ENCODE measurements at places on chromosomes 12 and 14.

GRCh38 chr12:68613209-68613904, 2.7 kb downstream of the RAP1B start:
- peak; percentile 37 for DNase-seq

- no peak for DNase-seq
Measured at GRCh38 chr12:4120316-4120917, 153.1 kb upstream of the CCND2 start.

DNA sequence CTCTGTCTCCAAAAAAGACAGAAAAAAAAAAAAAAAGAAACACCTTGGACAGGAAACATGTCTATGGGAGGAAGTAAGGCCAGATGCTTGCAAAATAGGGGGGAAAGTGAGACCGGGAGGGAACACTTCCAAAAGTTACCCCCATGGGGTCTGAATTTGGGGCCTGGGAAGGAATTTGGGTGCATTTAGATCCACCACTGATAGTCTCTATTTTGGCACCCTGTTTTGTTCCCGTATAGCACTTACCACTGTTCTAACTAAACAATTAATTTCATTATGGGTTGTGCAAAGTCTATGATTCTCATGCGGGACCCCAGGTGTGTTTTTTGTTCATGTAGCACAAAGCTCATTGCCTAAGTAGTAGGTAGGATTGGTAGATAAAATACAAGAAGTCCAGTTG, 1.4 kb upstream of the MLEC start:
- no peak for DNase-seq

GRCh38 chr12:75892731-75893408, 138.7 kb downstream of the PHLDA1 start:
- no peak for DNase-seq

DNA sequence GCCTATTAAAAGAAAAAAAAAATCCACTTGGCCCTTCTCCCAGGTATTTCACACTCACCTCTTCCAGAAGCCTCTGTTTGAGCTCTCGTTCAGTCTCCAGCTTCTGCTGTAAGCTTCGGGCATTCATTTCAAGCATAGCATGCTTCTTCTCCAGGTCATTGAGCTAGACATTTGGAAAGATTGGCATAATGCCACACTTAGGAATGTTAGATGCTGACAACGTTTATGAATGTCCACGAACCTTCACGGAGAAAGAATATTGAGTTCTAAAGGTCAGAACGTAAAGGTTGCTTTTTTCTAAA, 60.5 kb downstream of the PRKAB1 start:
- DNase-seq, result no peak

- no peak for DNase-seq
Measured at GRCh38 chr14:68466491-68466977, 326.3 kb downstream of the ZFP36L1 start.

DNA sequence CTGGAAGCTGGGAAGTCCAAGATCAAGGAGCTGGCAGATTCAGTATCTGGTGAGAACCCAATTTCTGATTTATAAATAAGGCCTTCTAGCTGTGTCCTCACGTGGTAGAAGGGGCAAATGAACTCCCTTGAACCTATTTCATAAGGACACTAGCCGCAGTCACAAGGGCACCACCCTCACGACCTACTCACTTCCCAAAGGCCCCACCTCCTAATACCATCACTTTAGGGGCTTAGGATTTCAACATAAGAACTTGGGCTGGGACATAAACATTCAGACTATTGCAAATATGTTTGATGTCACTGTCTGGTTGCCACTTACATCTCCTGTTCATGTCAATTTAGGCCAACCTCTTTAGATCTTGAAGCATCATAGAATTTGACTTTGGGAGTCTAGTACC, 10.8 kb upstream of the CNIH1 start:
- DNase-seq, result no peak

DNA sequence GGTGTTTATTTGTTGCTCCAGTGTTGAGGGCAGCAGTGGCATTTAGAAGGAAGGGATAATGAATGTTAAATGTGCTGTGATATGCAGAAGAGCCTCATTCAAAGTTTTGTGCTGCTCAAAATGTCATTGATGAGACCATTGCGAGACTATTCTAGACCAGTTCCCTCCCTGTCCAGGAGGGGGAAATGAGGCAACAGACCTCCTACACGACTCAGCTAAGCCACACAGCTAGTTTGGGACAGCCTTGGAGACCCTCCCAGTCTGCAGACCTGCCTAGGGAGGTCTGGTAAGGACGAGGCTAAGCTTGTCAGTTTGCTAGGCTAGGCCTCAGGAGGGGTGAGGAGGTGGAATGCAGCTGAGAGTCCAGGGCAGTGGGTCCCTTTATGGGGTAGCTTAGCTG, 116.0 kb downstream of the NRXN3 start:
- no peak for DNase-seq

DNA sequence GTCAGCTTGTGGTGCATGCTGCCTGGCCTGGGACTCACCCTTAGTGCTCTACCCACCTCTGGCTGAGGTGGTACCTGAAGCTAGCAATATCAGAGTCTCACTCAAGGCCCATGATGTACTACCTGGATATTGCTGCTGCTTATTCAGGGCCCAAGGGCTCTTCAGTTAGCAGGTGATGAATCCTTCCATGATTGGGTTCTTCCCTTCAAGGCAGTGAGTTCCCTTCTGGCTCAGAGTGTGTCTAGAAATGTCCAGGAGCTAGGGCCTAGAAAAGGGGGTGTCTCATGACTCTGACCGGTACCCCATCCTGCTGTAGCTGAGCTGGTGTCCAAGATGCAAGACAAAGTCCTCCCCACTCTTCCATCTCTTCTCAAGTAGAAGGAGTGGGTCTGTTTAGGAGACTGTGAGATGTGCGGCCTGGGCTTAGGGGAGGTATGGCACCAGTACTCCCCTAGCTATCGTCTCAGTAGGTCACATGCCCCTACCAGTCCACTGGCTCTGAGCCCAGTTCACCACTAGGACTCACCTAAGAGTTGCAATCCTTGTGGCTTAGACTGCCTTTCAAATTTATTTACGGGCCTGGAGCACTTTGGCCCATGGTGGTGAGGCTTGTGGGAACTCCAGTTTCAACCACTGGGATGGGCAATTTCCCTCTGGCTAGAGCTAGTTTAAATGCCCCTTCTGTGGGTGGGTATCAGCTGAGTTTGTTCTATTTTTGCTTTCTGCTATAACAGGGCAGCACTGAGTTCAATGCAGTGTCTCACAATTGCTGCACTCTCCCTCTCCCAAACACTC, 12.2 kb downstream of the PRORP start:
- DNase-seq, result no peak

DNA sequence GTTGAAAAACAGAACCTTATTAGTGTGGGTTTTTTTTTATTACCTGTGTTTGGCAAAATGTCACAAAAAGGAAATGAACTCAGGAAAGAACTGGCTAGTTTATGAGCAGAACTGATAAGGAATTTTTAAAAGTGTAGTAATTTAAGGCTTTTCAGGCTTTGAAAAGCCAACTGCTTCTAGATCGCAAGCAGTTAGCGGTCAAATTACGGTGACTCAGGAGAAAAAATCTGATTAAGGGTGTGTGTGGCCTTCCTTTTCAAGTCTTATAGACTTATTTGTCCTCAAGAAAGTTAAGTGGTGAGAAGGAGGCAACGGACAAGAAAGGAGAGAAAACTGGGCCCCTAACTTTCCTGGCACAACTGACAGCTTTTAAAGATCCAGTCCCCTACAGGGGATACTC, 33.4 kb downstream of the PDZRN4 start:
- DNase-seq, result no peak

GRCh38 chr12:79737875-79738718, 47.3 kb upstream of the PAWR start:
- peak; percentile 19 for DNase-seq

DNA sequence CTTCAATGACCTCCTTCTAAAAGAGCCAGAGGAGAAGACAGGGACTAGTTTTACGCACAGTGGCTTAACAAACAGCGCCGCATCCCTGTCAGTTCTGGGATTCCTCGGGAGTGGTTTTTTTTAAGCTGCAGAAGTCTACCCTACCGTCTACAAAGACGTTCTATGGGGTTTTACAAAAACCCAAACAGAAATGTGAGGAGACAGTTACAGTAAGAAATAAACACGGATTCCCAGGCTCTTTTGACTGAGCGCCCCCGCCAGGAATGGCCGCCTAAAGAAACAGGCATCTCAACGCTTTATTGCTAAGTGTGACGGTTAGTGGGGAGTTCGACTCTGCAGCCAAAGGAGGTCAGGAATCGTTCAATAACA, 484 bp downstream of the ALKBH1 start:
- DNase-seq, result no peak

- DNase-seq, result no peak
Measured at GRCh38 chr14:89121968-89122620, 294.9 kb downstream of the FOXN3 start.

- no peak for DNase-seq
Measured at GRCh38 chr14:105492971-105493871, 2.2 kb downstream of the TEDC1 start.

- DNase-seq, result no peak
Measured at GRCh38 chr14:100140452-100141078, 18.9 kb downstream of the DEGS2 start.

DNA sequence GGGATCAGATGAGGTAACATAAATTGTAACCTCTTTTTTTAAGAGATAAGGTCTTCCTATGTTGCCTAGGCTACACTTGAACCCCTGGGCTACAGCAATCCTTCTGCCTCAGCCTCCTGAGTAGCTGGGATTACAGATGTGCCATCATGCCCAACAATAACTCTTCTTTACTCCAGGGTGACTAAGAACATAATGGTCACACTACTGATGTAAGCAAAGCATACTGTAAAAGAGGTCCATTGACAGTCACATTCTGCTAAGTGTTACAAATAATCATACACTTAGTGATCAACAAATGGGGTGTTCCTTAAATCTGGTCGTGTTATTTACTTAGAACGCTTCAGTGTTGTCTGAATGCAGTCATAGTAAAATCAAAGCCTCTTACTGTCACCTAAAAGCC, 68.9 kb downstream of the EPS8 start:
- no peak for DNase-seq

DNA sequence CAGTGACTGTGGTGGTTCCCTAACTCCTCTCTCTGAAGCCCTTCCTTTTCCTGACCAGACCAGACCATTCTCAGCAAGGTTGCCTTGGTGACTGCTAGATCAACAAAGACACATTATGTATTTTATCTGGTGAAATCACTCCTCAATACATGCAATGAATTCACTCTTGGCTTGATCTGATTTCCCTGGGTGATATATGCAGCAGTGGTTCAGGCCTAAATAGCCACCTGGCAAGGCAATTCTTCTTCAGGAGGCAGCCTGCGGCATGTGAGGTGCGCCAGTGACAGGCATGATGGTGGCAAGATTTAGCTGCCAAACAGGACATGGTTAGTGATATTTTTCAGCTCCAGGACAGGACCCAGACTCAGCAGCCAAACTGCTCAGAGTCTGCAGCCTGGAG, 350.3 kb upstream of the CCDC196 start:
- DNase-seq, result no peak

- peak; percentile 36 for DNase-seq
Measured at GRCh38 chr14:58298477-58299400, at the start of gene ARID4A. ARID4A (plus strand) TSS chr14:58298555; CDS start chr14:58299855, 1,300 bp downstream.

- no peak for DNase-seq
Measured at GRCh38 chr12:71626768-71627167, 36.9 kb downstream of the ZFC3H1 start.

DNA sequence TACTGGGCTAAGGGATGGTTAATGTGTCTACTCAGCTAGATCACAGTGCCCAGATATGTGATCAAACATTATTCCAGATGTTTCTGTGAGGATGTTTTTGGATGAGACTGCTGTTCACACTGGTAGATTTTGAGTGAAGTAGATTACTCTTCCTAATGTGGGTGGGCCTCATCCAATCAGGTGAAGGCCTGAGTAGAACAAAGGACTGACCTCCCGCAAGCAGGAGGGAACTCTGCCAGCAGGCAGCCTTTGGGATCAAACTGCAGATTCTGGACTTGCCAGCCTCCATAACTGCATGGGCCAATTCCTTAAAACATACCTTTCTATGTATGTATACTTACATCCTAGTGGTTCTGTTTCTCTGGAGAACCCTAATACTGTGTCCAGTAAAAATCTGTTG, 219.3 kb downstream of the APAF1 start:
- DNase-seq, result no peak

- DNase-seq, result no peak
Measured at GRCh38 chr12:112180422-112180821, 55.1 kb downstream of the TRAFD1 start.

DNA sequence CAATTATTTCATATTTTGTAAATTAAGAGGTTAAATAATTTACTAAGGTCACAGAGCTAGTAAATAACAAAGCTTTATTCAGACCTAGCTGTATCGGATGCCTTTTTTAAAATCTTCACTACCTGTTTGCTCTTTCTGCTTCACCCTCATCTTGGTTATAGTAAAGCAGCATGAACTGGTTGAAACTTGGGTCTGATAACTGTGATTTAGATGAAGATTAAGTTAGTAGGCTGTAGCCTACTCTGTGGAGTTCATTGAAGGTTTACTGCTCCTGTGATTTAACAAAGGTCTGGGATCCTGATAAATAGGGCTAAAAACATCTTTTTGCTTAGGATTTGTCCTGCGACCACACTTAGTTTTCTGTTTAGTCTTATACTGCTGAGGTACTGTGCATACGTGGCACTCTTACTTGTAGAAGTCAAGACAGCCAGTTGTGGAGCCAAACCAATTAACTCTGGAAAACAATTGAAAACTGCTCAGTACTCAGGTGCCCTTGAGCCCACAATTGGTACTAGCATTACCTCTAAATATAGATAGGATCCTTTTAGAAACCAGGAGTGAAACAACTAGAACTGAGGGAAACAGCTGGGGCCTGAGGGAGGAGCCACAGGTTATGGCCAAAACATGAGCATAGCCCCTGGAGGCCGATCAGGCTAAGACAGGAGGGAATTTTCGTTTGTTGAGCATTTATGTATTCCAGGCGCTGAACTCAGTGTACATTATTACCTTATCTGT, 2.3 kb downstream of the SPATS2 start:
- DNase-seq, result no peak

- DNase-seq, result no peak
Measured at GRCh38 chr12:86256163-86256562, at the start of gene MGAT4C. MGAT4C (minus strand) TSS chr12:86256391.

DNA sequence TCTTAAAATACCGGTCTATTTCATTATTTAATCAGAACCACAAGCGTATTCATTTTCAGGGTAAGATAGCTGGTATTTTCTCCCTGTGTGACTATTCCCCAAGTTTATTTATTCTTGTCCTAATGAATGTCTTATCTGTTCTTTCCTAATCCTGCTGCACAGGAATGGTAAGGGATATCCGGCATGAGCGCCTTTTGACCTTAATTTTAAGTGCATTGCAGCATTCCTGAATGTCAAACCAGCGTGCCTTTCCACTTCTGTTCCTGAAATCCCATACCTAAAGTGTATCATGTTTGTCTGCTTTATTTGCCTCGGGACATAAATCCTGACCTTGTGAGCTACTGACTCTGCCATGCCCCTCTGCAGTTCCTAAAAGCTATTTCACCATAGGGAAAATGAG, 1713.2 kb upstream of the FLRT2 start:
- DNase-seq, result no peak

DNA sequence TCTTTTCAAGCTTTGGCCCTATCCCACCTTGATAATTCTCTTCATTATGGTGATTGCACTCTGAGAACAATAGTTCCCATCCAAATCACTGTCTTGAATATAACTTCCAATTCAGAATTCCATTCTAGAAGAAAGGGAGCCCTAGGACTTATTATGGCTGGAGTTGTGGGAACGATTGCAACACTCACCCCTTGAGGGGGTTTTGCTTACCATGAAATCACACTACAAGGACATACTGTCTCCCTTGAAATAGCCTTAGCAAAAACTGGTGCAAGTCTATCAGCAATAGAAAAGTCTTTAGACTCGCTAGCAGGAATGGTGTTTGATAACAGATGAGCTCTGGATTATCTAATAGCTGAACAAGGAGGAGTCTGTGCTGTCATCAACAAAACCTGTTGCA, 31.4 kb upstream of the OXA1L start:
- DNase-seq, result no peak

- DNase-seq, result no peak
Measured at GRCh38 chr12:1695886-1696670, 5.2 kb downstream of the ADIPOR2 start.

All from stimulated activated naive CD8-positive, alpha-beta T cell treated with anti-CD3 and anti-CD28 coated beads, Interleukin-15, amount 100 ng/mL, for 72 hours (primary cell).